ENCODE measurements at places on chromosomes 12 and 14. TPM values are rescaled to one million over a fixed set of nuclear protein-coding genes. Genes with fewer than 3 reads are reported as not detected.
A peak's percentile ranks its signal among the peaks of the same experiment; 100 is the strongest.

DNA sequence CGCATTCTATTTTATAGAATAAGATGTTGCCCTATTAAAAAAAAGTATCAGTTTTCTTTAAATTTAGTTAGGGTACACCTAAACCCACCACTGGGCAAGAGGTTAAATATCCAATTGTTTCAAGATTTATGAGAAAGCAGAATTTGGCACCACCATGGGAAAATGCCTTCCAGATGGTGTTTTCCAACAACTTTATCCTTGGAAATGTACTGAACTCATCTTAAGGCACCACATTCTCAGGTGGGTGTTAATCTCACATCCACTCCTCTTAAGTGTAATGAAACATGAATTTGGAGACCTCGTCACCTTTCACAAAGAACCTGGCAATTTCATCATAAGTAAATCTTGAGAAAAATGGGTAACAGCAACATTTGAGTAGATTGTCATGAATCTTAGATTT lies 13.1 kb downstream of the CBX5 start:
- no peak for DNase-seq

The PMEL gene
- 1.6 TPM for total RNA-seq

The FGF23 gene
- not detected for total RNA-seq

- DNase-seq = peak; percentile 10
Measured at GRCh38 chr12:21962236-21962635, 21.0 kb upstream of the ABCC9 start.

DNA sequence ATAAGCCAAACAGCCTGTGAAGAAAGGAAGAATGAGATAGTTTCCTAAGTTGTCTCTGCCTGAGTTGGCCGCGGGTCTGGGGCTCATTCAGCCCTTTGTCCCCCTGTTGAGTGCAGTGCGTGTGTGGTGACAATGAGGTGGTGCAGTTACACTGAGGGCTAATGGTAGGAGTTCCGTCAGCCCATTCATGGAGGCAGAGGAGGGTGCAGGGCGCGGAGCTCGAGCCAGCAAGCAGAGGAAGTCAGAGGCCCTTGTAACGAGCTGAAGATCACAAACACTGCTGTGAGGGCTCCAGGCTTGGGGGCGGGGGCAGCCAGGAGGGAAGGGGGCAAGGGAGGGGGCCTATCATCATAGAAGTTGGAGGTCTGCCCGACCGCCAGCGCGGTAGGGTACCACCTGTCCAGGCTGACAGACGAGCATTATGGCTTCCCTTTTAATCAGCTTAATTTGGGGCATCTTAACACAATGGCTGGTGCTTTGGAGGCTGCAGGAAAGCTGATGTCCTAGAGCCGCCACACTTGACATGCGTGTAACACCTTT lies 20.5 kb downstream of the CCND2 start:
- DNase-seq = no peak

GRCh38 chr14:60735416-60735815 lies 855 bp downstream of the MNAT1 start:
- DNase-seq = no peak

DNA sequence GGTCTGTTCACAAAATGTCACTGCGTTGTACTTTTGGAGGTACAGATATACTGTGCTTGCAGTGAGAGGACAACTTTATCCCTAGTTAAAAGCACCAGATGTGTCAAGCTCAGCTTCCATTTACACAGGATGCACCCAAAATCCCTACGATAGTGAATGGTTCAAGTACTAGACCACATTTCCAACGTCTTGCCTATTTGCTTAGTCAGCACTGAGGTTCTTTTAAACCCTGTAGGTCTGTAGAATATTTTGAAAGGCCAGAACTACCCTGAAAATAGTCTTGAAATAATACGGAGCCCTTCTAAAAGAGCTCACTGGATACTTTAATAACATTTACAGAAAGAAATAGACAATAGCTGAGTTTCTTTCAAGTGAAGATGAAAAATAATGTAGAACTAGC lies 466.1 kb downstream of the FUT8 start:
- no peak for DNase-seq

DNA sequence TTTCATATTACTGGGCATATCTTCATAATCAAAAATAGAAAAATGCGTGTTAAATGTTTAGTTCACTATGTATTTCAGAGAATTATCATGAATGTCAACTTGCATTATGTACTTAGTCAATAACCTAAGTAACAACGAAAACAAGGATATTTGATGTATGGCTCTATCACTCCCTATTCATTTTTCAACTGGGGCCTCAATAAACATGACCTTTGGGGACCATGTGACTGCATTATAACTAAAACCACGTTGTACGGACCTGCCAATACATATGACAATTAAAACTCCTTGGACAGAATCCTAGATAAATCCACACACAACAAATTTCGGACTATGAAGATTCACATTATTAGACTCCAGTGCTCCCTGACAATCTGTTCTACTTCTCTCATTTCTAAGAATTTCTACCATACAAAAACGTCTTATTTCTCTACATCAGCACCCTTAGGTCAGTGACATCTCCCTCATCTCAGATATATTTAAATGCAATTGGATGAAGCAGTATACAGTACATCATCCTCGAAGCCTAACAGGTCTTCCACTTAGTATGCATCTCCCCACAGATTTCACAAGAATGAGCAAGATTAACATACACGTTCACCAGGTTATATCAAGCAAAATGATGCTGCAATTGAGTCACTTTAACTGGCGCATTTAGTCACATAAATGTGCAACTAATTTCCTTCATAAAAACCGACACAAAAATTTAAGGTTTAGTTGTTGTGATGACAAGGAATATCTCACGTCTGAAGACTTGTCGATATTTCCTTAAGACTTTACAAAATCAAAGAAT lies 1.5 kb downstream of the UBE2N start:
- DNase-seq = peak; percentile 21

The LTA4H gene
- total RNA-seq = 112 TPM

GRCh38 chr14:58777541-58777979 lies 139.8 kb downstream of the DACT1 start:
- no peak for DNase-seq

The TRIM9 gene
- total RNA-seq = 0.69 TPM

The BHLHE41 gene
- total RNA-seq = 16.0 TPM

GRCh38 chr14:51044961-51045360 lies 49.9 kb downstream of the TRIM9 start:
- DNase-seq = no peak

DNA sequence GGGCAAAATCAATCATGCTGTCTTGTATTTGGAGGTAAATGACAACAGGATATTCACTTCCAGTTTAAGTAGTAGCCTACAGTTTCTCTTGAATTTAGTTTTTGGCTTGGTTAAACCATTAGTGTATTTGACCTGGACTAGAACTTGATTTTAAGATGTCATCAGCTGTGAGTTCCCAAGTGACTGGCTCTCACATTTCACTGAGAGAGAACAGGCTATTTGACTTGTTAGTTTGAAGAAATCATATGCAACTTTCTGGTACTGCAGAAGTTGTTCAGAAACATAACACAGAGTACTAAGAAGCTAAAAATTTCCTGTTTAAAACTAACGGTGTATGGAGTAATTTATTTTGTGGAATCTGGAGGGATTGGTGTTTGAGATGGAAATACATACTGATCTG lies 22.3 kb downstream of the MNAT1 start:
- peak; percentile 13 for DNase-seq

DNA sequence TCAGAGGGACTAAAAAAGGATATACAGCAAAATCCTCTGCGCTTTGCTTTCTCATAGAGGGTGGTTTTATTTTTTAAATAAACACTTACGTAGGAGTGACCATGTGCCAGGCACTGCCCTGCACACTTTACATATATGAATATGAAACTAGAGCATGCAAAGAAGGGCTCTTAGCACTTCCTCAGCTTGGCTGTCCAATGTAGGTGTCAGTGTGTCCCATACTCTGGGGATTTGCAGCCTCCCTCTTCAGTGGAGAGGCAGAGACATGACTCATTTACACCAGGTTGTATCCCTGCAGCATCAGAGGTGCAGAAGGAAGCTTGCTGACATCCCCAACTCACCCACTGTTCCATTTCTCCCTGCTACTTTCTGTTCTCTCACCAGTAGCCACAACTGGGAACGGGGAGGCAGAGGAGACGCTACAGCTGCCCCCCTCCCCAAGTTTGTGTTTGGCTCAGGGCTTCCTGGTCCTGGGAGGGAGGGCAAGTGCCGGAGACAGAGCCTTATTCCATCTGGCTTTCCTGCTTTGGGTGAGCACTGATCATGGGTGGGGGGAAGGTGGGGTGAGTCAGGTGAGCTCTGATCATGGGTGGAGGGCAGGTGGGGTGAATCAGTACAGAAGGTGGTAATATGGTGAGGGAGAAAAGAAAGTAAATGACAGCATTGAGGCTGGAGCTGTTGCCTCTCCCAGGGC lies 4.9 kb upstream of the KRT5 start:
- no peak for DNase-seq

DNA sequence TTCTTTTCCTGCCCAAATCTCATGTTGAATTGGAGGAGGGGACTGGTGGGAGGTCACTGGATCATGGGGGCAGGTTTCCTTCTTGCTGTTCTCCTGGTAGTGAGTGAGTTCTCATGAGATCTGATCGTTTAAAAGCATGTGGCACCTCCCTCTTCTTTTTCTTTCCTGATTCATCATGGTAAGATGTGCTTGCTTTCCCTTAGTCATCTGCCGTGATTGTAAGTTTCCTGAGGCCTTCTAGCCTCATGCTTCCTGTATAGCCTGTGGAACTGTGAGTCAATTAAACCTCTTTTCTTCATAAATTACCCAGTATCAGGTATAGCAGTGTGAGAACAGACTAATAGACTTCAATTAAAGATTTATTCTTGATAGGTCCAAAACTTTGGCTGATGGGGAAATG lies 83.5 kb downstream of the CAND1 start:
- no peak for DNase-seq

- DNase-seq = no peak
Measured at GRCh38 chr14:49863487-49864281, 11.1 kb upstream of the NEMF start.

- DNase-seq = no peak
Measured at GRCh38 chr12:42923583-42923982, 334.0 kb upstream of the PRICKLE1 start.

GRCh38 chr14:103257211-103257962 lies 76.7 kb upstream of the EIF5 start:
- DNase-seq = peak; percentile 83

DNA sequence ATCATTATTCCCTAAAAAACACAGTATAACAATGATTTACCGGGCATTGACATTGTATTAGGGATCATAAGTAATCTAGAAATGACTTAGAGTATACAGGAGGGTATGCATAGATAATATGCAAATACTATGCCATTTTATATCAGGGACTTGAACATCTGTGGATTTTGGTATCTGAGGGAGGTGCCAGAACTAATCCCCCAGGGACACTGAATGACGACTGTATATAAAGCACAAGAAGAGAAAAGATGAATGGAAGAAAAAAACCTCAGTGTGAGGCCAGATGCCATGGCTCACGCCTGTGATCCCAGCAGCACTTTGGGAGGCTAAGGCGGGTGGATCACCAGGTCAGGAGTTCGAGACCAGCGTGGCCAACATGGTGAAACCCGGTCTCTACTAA lies 25.5 kb upstream of the COX6A1 start:
- DNase-seq = no peak

GRCh38 chr14:77520555-77520954 lies 21.9 kb upstream of the ISM2 start:
- no peak for DNase-seq

GRCh38 chr12:69949311-69950002 lies 124.4 kb downstream of the MYRFL start:
- no peak for DNase-seq

The SELPLG gene
- 2.3 TPM for total RNA-seq

The SDR9C7 gene
- total RNA-seq = not detected

DNA sequence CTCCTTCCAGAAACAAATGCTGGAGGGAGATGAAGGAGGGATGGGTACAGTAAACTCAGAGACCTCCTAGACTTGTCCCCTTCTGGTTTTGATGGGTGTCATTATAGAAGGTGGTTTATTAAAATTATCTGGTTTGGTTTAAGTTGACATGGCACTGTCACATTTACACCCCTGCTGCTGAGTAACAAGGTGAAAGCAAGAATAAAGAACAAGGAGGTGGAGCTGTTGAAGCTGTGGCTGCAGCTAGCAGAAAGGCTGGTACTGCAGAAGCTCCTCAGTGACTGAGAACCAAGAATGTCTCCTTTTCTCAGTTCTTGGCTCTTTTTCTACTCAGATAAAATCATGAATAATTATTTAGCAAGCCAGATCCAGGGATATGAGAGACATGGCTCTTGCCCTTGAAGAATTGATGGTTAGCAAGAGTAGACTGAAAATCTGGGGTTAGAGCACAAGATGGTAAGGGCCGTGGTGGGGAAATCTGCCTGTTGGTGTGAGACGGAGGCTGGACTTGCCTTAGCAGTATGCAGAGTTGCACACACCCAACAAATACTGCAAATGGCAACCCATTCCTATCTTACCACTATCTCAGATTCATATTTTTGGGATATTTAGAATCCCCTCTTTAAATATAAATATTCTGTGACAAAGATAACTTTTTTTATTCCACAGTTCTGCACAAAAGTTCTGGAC lies at the start of gene GZMH:
GZMH (minus strand) TSS at position 31 of the 690 bp plus-strand sequence. CDS start 72 bp downstream, outside the sequence.
- no peak for DNase-seq

GRCh38 chr12:121428883-121429282 lies 29.0 kb downstream of the RNF34 start:
- no peak for DNase-seq

DNA sequence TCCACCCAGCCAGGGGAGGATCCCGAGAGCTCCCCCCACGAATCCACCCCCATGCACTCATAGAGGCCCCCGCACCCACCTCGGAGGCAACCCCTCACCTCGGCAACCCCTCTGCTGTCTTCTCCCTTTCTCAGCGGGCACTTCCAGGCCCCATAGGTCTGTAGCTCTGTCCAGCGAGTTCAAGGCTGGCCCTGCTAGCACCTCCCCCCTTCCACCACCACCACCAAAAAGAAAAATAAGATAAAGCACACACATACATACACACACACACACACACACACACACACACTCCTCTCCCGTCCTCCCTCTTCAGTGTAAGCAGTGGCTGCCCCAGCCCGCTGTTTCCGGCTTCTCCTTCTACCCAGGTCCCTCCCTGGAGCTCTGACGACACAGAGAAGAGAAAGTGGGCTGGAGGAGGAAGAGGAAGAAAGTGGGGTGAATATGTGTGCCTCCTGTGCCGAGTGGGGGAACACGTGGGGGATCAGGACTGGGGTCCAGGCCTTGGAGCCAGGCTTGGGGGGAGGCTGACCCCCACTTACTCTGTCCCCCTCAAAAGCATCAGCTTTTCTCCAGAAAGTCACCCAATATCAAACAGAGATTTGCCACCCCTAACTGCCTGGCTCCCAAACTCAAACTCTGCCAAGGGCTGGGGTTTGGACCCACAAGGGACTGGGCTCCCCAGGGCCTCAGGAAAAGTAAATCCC lies at the start of gene STAT6:
STAT6 (minus strand) TSS at position 332 of the 704 bp plus-strand sequence. CDS start 3,084 bp downstream, outside the sequence.
- peak; percentile 71 for DNase-seq

The VASH1 gene
- total RNA-seq = 8.5 TPM

DNA sequence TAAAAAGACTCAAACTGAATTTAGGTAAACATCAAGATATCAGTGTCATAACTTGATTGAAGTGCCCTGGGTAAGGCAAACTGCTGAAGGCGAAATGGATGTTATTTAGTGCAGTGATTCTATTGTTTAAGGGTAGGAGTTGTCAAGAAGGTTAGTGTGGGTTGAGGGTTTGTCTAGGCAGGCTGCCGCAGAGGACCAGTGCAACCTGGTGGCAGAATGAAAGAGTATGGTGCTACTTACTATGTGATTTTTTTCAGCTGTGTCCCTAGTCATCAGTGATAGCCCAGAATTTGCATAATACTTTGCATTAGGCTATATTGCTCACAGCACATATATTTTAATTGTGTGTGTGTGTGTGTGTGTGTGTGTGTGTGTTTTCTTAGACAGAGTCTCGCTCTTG lies 1127.0 kb downstream of the GALC start:
- DNase-seq = no peak

GRCh38 chr12:29044799-29045198 lies 104.3 kb upstream of the FAR2 start:
- no peak for DNase-seq

Measured in renal cortical epithelial cell (primary cell).